CD4-positive, CD25-positive, alpha-beta regulatory T cell (primary cell): ENCODE measurements at places on chromosomes 7 and 10. TPM values are rescaled to one million over a fixed set of nuclear protein-coding genes. Genes with fewer than 3 reads are reported as not detected.

GRCh38 chr10:121112579-121113384, 261.6 kb downstream of the WDR11 start:
- no peak for DNase-seq

Gene PRSS37
- not detected for total RNA-seq

Gene FGFR2
- 3.1 TPM for total RNA-seq

Gene TFEC
- total RNA-seq = 1.0 TPM

DNA sequence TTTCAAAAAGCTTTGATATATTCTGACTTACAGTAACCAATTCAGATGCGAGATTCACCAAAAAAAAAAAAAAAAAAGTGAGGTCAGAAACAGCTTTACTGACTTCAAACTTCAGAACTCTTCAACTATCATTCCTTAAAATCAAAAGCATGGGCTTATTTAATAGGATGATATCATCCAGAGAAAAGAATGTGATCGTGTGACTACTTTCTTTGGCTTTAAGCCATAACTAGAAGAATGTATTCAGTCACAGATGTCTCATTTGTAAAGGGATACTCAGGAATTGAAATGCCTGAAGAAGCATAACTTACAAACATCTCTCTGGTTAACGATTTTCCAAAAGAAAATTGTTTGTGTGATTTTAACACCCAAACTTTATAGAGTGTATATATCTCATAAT, 11.5 kb downstream of the TPK1 start:
- no peak for DNase-seq

Gene EGR2
- total RNA-seq = 7.5 TPM

Gene PKD1L1
- total RNA-seq = 0.17 TPM

DNA sequence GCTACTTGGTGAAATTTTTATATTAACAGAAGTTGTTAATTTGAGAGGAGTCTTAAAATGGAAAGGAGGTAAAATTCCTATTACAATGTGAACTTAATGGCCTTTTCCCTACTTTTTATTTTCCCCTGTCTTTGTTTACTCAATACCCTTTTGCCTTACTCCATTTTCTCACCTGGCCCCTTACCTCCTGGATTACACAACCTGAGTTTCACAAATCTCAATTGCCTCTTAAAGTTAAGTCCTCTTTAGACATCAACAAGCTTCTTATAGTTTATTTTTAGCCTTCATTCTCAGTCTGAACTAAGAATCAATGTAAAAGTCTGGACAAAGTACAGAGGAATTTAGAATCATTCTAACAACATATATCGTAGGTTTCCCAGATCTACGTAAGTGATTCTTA, 247.0 kb downstream of the PCDH15 start:
- no peak for DNase-seq

DNA sequence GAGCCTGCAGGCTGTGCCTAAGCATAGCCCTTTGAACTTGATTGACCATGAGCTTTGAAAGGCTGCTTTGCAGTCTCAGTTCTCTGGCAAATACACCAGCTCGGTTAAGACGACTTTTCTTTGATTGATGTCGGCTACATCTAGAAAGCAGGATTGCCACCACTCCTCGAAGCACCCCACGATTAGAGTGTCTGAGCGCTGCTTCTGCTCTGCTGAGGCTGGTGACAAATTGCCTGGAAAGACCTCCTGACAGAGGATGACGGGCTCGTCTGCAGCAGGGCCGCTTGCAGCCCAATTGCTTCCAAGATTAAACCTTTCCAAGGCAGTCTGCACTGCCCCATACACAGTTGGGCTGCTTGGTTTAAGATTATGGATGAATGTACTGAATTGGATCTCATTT, 182.0 kb downstream of the CUX1 start:
- DNase-seq = no peak

Gene AKR1C4
- total RNA-seq = not detected

Gene SAMD9
- 42.4 TPM for total RNA-seq

Gene ADRB1
- 0.17 TPM for total RNA-seq

Gene SPOCK2
- 683 TPM for total RNA-seq
